ENCODE measurements at places on chromosomes 3 and 15.

DNA sequence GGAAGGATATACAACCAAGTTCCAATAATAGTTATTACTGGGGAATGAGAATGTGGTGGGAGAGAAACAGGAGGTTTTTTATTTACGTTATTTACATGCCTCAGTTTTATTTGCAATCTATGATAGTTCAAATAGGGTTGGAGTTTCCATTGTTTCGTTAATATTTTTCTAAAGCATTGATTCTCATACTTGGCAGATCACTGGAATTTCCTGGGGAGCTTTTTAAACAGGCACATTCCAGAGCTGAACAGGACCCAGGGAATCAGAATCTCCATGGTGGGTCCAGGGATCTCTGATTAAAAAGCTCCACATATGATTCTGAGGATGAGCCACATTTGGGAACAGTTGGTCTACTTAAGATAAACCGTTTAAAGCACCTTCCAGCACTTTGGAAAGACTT lies 123.9 kb downstream of the IL20RB start:
- no peak for DNase-seq

- no peak for DNase-seq
Measured at GRCh38 chr3:21238661-21239060, 512.3 kb downstream of the ZNF385D start.

- DNase-seq, result no peak
Measured at GRCh38 chr15:98812716-98813446, 164.5 kb downstream of the IGF1R start.

- no peak for DNase-seq
Measured at GRCh38 chr3:35263477-35263876, 375.8 kb upstream of the ARPP21 start.

DNA sequence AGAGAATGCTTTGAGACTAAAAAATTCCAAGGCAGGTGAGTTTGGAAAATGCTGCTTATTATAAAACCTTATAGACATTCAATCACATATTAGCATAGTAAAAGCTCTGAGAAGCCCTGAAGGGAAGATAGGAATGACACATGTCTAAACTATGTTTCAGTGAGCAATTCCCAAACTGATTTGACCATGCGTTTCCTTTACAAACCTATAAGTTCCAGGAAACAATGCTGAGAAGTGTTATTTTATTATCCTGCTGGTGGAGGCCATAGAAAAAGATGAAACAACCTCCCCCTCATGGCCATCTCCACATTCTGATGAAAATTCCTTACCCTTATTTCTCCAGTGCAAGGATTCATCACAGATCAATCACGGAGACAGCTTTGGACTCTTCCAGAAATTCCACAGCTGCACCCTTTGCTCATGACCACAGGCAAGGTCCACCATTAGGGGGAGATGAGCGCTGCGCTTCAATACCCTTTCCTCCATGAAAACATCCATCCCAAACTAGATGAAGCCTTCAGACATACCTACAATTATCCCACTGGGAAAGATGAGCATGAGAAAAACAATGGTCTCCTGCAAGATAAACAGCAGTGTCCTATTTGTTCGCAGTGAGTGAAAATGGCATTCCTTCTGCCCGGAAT lies 372.1 kb downstream of the MAGI1 start:
- no peak for DNase-seq

DNA sequence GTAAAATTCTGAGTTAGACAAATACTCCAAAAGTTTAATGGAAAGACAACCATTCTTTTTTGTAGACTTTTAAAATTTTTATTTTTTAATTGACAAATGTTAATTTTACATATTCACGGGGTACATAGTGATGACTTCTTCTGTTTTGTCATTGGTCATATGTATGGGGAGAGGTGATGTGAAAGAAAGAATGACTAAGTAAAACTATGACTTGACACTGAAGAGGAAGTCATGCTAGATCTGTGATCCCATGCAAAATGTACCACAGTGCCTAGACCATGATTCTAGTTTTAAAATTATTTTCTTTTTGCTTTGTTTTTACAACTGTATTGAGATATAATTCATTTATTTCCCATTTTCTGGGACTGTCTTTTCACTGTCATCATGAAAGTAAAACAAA lies 281.6 kb downstream of the MBNL1 start:
- no peak for DNase-seq

GRCh38 chr3:14330508-14330907 lies 71.9 kb upstream of the SLC6A6 start:
- DNase-seq, result no peak

DNA sequence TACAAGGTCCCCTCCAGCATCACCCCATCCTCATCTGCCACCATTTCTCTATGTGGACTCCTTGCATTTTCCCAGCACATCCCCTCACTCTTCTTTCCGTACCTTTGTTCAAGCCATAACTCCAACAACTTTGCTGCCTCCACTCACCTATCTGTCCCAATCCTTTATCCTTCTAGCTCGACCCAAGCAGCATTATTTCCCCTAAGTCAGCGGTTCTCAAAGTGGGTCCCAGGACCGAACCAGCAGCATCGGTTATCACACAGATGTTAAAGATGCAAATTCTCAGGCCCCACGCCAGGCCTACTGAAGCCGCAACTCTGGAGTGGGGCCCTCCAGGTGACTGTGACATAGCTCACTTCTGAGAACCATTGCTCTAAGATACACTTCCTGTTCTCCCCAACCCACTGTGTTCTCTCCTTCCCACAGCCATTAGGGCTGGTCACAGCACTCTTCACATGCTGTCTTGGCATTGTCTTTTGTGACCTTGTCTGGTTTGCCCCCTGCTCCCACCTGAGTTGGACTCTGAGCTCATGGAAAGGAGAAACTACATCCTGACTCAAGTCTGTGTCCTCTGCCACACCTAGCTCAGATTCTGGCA lies 56.2 kb downstream of the AAGAB start:
- DNase-seq, result no peak

- DNase-seq, result no peak
Measured at GRCh38 chr3:37906734-37907282, 45.1 kb downstream of the CTDSPL start.

GRCh38 chr3:107795514-107796094 lies 272.8 kb downstream of the BBX start:
- DNase-seq, result no peak

DNA sequence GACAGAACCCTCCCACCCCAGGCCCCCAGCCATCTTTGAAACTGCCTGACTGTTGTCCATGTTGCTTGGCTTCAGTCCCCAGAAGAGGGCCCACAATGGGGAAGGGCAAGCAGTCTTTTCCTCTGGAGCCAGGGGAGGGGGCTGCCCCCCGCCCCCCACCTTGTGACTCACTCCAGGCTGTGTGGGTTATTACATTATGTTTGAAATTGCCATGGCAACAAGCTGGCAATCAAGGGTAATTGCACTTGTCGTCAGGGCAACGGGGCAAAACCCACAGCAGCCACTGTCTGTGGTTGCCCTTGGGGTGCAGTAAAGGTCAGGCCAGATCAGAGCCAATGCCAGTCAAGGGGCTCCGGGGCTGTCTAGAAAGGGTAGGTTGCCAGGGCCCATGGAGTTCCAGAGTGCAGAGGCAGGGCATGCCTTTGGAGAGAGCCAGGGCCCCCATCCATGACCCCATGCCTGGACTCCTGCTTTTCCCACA lies 3.1 kb upstream of the CAMKV start:
- no peak for DNase-seq
